Thoracic aorta (tissue), 2 donors: ENCODE measurements at places on chromosomes 11 and 22. TPM values are rescaled to one million over a fixed set of nuclear protein-coding genes. Genes with fewer than 3 reads are reported as not detected.

Gene PRCP
- 46.8 TPM for total RNA-seq

Gene TENM4
- total RNA-seq: 13.3 TPM

Gene GAL3ST3
- total RNA-seq: not detected

Gene LMO1
- total RNA-seq: not detected

Gene OR51B5
- total RNA-seq: 0.49 TPM

Gene SAA4
- total RNA-seq: not detected

Gene PATE4
- total RNA-seq: not detected

Gene FGF4
- total RNA-seq: not detected

Gene KCNK4
- total RNA-seq: not detected

Gene APOBEC3B
- total RNA-seq: not detected
